Kidney glomerular epithelial cell (primary cell): ENCODE measurements at places on chromosomes 7 and 10.
A peak's percentile ranks its signal among the peaks of the same experiment; 100 is the strongest.

DNA sequence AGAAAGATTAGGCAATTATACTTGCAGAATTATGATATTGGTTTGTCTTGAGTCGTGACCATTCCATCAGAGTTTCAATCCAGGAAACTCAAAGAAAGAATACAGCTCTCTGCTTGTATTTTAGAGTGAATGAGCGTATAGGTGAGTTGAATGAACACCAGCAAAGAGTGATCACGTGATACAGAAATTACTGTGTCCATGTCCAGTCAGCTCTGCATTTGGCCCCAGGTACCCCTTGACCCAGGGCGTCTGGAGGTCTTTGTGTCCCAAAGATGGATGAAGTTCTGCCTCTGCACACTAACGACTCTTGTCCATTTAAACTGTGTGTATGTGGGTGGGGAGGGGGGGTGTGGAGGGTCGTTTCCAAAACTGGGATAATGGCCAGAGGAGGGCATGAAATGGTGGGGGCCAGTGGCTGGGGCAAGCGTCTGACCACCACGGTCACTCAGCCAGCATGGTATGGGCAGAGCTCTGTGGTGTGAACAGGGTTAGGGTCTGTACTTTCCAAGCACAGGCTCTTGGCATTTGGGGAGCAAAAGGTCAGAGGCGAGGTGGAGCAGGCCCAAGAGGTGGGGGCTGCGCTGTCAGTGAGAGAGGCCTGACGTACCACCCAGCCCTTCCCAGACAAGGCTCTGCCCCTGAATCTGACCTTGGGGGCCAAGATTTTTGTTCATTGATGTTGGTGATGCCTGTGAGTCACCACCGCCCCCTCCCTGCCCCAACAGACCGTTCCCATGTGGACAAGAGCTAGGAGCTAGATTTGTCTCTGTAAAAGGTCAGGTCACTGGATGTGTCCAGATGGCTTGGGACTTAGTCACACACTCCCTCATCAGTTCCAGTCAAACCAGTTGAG lies 1.4 kb downstream of the PTPRE start:
- peak; percentile 47 for DNase-seq

- peak; percentile 3 for DNase-seq
These were observed 21.7 kb upstream of the PCGF5 start for GRCh38 chr10:91198781-91199180.

- DNase-seq = peak; percentile 79
These were observed 602.2 kb downstream of the LRMDA start for GRCh38 chr10:76033457-76034196.

GRCh38 chr10:46270086-46270811 lies 16.5 kb upstream of the ANTXRL start:
- DNase-seq = no peak

DNA sequence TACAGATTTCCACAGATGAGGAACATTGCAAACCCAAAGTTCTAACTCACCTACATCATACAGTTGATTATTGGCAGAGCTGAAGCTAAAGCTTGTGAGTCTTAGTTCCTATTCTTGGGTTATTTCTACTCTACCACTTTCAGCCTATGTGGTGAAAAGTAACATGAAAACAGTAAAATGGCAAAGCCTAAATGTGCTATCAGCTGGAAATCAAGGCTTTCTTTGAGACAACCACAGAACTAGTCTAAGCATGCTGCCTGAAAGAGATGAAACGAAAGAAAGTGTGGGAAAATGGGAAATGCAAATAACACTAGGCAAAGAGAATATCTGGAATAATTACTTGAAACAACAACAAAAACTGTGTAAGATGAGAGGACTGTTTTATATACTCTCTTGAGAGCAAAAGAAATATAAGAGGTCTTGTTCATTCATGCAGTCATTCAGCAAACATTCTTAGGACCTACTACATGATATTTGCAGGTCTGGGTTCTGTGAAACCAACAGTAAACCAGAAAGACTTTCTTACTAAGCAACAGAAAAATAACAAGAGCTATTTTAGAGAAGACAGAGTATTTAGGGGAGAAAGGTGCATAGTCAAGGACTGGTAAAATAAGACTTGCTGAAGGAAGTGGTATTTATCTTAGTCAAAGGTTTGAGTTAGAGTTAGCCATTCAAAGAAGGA lies 437.1 kb downstream of the HTR7 start:
- DNase-seq = no peak

GRCh38 chr7:81053623-81054022 lies 134.8 kb upstream of the SEMA3C start:
- DNase-seq = no peak

- DNase-seq = no peak
These were observed 29.1 kb downstream of the KCTD7 start for GRCh38 chr7:66657798-66658197.

GRCh38 chr10:92238586-92239098 lies 52.2 kb downstream of the CPEB3 start:
- DNase-seq = peak; percentile 37

- no peak for DNase-seq
These were observed 115.9 kb upstream of the EEPD1 start for GRCh38 chr7:36037121-36037662.

DNA sequence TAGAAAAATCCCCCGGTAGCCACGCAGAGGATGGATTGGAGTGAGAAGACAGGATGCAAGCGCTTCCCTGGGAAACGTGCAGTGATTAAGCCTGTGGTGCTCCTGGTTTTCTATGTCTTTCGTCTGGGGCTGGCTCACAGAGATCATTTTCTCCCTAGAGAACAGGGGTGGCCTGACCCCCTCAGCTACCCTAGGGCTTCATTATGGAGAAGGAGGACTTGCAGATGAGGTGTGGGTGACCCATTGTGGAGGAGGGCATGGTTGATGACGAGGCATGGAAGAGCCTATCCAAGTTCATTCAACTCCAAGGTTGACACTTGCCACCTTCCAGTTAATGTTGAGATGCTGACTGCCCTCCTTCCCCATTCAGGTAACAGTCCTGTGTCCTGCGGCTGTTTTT lies 75.9 kb downstream of the VSTM4 start:
- no peak for DNase-seq

DNA sequence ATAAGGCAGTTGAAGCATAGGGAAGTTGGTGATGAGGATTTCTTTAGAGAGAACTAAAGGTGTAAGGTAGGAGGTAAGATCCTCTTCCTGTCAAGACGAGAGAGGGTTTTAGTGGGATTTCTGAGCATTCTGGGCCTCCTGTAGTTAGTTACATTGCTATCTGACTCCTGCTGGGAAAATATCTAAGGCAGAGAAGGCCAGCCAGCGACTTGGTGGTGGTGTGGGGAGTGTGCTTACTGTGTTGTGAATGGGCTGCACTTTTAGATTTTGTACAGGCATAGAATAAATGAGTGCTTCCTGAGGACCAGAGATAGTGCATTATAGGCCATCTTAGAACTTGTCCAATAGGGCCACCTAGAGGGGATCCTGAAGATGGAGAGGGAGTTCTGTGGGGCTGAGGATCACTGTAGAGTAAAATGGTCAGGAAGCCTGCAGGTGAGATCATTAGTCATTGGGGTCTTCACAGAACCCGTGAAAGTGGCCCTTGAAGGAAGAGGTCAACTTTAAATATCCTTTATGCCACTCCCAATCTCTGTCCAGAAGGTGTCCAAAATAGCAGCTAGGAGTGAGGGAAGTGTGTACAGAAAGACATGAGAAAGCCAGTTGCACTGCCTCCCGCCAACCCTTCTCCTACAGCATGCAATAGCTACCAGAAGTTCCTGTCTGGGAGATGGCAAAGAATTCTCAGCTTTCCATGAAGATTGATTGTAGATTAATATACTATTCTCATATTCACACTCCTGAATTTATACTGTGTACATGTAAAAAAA lies 266.6 kb downstream of the POLR1F start:
- DNase-seq = no peak

DNA sequence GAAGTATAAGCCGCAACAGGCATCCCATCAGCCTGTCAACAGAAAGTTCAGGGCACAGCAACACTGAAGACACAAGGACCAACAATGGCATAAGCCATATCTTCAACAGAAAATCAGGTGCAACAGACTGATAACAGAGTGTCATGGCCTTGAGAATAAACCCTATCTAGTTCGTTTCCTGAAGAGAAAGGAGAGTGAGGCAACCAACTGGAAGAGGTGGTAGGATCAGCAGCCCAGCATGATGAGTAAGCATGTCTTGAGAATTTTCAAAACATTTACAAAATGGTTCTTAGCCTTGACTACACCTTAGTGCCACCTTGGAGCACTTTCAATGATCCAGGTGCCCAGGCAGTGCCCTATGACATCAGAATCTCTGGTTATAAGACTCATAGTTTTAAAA lies 290.2 kb upstream of the SEMA3C start:
- no peak for DNase-seq

DNA sequence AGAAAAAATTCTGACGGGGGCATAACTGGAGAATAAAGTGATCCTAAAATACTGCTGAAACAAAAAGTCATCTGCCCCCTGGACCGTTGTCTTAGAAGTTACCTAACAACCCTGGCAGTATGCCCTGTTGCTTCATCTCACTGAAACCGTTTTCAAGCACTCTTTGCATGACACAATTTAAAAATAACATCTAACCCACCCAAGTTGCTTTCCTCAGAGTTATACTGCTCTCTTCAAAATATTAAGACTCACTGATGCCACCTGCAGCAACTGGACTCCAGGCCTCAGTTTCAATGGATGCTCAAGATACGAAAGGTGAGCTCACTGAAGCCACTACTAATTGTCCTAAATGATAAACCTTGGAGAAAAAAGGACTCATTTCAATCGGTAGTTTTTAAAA lies 57.4 kb downstream of the CDK6 start:
- peak; percentile 33 for DNase-seq

- DNase-seq = no peak
These were observed 65.0 kb downstream of the SVIL start for GRCh38 chr10:29569795-29570194.

DNA sequence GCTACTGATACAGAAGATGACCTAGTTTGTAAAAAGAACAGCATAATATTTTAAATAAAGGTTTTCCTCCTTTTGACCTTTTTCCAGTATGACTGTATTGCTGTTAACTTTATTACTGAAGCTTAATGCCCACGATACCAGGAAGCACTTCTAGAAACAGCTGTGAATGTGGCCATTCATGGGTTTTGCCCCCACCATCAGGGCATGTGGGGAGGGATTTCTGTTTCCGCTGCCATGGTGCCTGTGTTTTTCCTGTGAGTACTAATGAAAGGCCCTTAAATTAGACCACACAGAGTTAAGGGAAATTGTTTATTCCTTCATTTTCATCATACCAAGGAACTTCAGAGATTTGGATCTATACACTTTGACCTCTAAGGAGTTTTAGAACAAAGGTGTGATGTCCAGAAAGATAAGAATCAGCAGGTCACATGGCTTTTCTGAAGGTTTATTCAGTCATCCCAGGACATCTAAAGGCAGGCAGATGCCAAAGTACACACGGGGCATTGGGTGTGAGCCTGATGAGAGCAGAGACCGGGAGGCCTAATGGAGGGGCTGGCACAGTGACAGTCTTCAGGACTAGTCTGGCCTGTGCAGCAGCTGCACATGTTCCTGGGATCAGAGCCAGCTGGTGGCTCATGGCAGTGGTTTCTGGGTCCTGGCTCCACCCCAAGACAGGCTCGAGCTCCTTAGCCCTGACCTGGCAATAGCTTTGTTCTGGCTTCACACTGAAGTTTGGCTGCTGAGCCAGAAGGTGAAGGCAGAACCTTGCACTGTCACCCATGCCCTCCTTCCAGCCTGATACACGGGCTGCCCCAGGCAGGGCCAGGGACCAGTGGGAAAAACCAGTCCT lies 190.9 kb downstream of the REEP3 start:
- DNase-seq = peak; percentile 45

DNA sequence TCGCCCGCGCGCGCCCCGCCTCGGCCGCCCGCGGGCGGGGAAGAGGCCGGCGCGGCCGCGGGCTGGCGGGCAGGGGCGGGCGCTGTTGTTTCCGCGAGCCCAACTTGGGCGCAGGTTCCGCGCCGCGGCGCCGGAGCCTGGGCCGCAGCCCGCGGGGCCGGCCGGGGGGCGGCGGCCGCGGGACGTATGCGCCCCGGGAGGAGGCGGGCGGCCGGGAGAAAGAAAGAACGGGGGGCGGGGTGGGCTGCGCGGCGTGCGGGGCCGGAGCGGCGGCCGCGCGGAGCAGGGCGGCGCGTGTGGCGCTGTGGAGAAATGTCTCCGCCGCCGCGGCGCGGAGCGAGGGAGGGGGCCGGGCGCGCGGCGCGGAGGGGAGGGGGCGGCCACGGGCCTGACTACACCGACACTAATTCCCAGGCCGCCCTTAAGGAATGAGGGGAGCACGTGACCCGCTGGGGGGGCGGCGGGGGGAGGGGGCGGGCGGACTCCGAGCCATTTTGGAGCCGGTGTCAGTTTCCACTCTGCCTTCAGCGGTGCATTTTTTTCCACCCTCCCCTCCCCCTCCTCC lies at the start of gene BMI1:
Gene BMI1 (plus strand): TSS at position 509 of the 565 bp plus-strand sequence. CDS start 5,351 bp downstream, outside the sequence.
- peak; percentile 46 for DNase-seq

DNA sequence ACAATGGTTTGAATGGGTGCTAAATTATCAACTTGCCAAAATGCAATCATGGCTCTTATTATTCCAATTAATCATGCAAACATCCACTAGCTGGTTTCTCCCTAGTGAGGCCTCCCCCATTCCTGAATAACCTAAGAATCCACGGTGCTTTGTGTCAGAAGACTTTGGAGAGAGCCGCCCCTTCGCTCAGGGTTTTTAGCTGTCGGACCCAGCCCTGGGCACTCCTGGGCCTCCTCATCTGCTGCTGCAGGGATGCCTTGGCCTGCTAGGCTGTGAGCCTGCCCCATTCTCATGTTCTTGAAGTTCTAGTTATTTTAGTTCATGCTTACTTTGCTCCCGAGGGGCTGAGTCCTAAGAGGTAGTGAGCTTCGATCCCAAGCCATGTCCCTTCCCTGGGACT lies 34.1 kb upstream of the SFRP5 start:
- DNase-seq = no peak

DNA sequence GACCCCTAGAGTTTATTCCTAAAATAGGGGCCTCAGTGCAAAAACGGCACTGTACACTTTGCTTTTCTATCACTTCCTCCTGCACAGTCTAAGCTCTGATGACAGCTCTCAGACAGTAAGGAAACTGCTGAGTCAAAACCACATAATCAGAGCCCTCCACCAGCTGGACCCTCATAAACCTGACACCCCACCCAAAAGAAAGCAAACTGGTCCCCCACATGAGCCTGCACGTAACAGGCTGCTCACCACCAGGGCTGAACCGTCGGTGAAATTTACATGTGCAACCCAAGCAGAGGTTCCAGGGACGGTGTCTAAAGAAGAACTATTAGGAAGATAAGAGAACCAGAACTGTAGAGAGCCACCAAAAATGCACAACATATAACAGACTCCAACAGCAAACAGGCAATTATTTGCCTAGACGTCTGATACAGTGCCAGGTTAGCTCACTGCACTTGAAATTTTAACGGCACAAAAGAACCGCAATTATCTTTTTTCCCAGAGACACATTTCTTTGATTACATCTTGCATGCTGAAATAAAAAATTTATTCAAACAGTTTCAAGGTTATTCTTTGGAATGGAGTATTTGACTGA lies 19.6 kb downstream of the SGMS1 start:
- DNase-seq = no peak

GRCh38 chr10:73591935-73592699 lies 975 bp upstream of the USP54 start:
- DNase-seq = peak; percentile 67

DNA sequence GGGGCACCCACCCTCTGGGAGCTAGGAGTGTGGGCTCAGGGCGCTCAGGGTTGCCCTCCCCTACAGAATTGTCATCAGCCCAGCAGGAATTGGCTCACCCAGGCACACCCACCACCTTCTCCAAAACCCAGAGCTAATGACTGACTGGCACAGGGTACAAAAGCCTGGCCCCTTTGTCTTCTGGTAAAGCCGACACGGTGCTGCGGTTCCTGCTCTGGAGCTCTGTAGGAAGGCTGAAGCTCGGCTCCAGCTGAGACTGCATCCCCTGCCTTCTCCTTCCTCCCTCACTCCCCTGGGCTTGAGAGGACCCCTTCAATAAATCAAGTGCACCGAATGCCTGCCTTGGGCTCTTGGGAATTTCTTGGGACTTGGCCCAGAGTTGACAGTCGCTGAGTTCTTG lies 117.9 kb upstream of the EEPD1 start:
- DNase-seq = no peak
